ENCODE measurements at places on chromosomes 2 and 18.

DNA sequence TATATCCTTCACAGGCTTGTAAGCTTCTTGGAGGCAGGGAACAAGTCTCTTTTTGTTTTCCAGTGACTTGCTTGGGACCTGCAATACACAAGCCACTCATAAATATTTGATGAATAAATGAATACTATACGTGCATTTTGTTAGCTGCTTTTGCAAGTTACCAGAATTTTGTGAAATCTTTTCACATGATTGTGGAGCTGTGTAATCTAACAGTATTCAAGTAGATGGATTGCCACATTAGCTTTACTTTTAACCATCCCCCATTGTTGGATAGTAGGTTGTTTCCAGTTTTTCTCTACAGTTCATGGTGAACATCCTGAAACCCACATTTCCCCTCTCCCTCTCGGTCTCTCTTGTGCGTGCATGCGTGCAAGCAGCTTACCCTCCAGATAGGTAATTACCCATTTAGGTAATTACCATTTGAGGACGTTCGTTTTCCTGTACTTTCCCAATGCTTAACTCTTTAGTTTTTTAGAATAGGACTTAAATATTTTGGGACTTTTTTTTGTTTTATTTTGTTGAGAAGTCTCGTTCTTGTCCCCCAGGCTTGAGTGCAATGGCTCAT is 12.5 kb downstream of the ZNF407 start:
- no peak for DNase-seq

DNA sequence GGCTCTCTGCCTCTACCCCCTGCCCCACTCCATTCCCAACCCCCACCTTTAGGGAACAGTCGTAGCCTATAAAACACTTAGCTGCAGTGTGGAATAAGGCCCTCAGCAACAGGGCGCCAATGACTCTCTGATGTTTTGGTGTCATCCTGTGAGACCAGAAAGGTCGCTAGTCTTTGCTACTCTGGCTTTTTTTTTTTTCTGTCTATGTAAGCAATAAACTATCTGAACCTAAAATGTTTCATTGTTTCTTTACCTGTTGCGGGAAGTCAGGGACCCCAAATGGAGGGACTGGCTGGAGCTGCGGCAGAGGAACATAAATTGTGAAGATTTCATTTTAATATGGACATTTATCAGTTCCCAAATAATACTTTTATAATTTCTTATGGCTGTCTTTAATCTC is 154.6 kb downstream of the COPS8 start:
- DNase-seq, result no peak

- DNase-seq, result no peak
These were observed 55.2 kb downstream of the ANKRD12 start for GRCh38 chr18:9191658-9192256.

- no peak for DNase-seq
These were observed 267.6 kb downstream of the KCNE4 start for GRCh38 chr2:223319601-223320000.

DNA sequence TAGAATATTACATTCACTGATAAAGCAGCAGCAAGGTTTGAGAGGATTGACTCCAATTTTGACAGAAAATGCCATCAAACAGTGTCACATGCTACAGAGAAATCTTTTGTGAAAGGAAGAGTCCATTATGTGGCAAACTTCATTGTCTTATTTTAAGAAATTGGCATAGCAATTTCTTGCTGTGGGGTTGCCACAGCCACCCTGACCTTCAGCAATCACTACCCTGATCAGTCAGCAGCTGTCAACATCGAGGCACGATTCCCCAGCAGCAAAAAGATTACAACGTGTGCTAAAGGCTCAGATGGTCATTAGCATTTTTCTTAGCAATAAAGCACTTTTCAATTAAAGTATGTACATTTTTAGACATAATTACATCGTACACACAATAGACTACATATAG is 74.7 kb downstream of the PRKCE start:
- no peak for DNase-seq
